ENCODE measurements at places on chromosomes 12 and 14.

DNA sequence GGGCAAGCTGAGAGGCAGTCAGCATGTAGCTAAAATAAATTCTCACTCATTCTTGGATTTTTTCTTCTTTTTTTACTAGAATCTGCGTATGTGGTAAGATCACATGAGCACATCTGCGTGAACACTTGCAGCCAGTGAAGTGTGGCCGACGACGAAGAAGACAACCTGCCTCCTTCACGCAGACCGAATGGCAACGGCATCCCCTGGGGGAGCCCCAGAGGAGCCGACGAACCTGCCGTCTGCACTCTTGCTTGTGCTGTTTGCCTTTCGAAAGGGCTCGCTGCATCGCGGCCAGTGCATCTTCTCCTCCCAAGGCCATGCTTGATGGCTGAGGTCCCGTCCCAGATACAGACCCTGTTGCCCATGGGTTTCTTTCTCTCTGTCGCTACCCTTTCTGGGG, 113.8 kb downstream of the KCNK10 start:
- no peak for DNase-seq

- no peak for DNase-seq
These were observed 32.6 kb upstream of the PLEKHG3 start for GRCh38 chr14:64671591-64671990.

DNA sequence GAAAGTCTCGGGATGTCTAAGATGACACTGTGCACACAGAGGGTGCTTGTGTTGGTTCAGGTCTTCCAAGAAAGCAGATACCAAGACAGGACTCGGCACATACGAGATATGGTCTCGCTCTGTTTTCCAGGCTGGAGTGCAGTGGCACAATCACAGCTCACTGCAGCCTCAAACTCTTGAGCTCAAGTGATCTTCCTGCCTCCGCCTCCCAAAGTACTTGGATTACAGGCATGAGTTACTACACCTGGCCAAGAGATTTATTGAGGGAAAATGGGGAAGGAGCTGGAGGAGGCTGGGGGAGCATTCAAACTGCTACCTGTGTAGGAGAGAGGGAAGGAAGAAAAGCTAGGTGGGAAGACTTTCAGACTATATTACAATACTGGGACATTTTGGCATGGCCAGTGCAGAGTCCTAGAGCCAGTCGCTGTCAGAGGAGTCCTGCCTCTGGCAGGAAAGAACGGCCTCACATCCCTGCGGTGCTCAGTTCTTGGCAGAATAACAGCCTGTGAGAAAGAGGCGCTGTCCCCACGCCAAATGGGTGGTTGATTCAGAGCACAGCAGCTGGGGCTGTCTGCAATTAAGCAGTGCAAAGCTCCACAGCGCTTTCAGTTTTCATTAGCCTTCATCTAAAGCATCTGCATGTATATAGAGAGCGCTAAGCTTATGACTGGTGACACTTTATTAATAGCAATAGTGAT, 18.3 kb downstream of the SLC17A8 start:
- no peak for DNase-seq

GRCh38 chr14:35571598-35571997, 37.6 kb downstream of the INSM2 start:
- no peak for DNase-seq

DNA sequence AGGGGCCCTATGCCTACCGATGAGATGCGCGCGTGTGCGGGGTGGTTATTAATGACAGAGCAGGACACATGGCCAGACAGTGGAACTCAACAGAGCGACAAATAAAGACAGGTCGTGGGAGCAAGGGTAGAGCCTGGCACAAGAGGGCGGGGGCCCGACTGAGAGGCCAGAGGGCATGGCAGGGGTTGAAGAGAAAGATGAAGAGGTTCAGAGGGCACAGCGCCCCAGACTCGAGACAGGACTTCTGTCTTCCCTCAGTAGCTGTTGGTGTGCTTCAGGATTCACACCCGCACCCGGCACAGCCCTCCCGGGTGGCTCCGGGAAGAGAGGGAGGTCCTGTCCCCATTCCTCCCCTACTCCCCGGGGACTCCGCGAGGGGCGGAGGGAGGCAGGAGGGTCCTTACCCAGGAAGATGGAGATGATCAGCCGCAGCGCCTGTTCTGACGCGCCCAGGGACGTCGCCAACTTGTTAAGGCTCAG, 366 bp downstream of the LPCAT3 start:
- DNase-seq = no peak

DNA sequence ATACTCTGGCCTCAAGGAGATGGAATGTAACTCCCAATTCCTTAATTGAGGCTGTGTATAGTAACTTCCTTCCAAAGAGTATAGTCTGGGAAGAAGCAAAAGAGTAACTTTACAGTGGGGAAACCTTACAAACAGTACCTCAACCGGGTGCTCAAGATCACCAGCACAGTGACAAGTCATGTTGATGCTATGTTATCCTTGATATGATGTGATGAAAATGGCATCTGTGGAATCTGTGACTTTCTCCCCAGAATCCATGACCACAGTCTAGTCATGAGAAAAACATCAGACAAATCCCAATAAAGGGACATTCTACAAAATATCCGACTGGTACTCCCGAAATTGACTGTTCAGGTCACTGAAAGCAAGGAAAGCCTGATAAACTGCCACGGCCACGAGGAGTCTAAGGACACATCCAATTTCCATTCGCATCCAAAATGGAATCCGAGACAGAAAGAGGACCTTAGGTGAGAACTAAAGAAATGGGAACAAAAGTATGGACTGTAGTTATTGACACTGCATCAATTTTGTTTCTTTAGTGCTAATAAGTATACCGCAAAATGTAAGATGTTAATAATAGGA, 97.3 kb upstream of the FRMD6 start:
- DNase-seq = no peak

- peak; percentile 67 for DNase-seq
These were observed 606 bp downstream of the CINP start for GRCh38 chr14:102362084-102362483.

DNA sequence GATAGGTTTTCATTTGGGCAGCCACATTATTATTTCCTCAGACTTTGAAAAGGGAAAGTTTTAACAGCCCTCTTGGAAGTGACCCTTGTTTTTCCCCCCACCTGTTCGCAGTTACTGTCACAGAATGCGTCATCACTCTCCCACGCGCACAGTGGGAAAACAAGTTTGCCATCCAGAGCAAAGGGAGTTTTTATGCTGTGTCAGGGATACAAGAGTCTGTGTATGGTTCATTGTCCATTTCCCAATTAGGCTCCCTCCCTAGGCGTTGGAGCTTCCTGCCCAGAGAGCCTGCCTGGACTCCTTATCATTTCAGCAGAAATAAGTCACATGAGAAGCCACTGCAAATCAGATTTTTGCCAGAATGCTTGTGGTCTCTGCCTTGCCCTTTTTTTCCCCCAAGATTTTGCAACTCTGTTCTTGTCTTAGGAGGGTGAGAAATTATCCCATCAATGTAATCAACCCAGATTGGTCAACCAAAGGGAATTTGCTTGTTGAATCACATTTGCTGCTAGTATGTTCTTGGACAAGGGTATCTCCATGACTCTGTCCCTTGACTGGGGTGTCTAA, 104.1 kb downstream of the IGF1 start:
- DNase-seq = no peak

DNA sequence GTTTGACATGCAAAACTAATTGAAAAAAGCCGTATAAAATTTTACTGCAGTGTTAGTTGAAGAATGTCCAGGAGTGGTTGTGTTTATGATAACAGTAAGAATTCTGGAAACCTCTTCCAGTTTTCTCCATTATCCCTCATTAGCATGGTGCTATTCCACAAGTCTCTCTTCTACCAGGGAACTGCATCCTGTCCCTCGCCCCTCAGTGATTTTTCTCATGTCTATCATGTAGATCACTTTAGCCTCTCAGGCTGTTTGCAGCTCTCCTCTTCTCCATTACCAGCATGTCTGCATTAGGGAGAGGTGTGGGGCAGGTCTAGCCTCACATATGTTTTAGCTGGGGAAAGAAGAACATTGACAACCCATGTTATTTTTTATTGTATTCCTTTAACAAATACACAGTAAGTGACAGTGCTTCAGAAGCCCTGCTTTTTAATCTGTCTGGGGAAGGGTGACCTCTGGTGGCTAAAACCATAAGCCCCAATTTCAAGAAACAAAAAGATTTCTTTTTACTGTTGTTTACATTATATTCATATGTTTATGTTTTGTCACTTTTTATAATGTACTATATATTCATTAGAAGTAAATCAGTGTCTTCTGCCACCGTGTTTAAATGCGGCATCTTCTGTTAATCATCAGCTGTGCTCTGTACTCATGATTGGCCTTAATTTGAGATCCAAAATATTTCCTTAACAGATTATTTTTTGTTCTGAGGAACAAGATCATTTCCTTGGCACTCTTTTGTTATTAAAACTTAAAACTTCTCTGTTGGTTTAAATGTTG, 70.7 kb downstream of the RASSF8 start:
- no peak for DNase-seq

- DNase-seq = no peak
These were observed 45.5 kb downstream of the DERA start for GRCh38 chr12:15956413-15957185.

- DNase-seq = no peak
These were observed 10.7 kb downstream of the JAG2 start for GRCh38 chr14:105157872-105158271.

- DNase-seq = no peak
These were observed 133.1 kb upstream of the CNOT2 start for GRCh38 chr12:70110085-70110484.

DNA sequence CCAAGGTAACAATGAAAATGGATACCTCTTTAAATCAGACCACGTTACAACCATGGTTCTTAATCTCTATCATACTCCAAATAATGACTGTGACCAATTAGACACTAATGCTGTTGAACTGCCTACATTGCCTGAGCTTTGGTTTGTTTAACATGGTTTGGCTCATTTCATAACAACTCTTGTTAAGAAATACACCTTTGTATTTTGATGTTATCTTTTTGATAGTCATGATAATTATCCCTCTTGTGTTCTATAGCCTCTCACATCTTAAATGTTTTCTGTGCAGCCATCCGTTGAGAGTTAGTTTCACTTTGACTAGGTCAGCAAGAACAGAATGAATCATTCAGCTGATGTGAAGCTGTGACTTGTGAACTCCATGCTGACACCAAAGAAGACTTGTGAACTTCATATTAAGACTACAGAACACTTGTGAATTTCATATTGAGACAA, 75.5 kb upstream of the RERGL start:
- no peak for DNase-seq

DNA sequence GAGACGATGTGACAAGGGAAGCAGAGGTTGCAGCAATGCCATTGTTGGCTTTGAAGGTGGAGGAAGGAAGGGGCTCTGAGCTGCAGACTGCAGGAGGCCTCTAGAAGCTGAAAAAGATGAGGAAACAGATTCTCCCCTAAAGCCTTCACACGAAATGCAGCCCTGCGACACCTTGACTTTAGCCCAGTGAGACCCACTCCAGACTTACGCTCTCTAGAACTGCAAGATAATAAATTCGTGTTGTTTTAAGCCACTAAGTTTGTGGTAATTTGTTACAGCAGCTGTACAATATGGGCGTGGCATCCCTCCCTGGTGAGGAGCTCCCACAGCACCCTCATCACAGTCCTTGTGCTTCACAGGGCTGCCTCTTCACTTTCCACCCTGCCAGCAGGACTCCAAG, 53.2 kb downstream of the GOLGA5 start:
- no peak for DNase-seq

- DNase-seq = no peak
These were observed 592.0 kb upstream of the LMO3 start for GRCh38 chr12:17197971-17198370.

GRCh38 chr14:91716999-91717398, 14.9 kb downstream of the CATSPERB start:
- no peak for DNase-seq

DNA sequence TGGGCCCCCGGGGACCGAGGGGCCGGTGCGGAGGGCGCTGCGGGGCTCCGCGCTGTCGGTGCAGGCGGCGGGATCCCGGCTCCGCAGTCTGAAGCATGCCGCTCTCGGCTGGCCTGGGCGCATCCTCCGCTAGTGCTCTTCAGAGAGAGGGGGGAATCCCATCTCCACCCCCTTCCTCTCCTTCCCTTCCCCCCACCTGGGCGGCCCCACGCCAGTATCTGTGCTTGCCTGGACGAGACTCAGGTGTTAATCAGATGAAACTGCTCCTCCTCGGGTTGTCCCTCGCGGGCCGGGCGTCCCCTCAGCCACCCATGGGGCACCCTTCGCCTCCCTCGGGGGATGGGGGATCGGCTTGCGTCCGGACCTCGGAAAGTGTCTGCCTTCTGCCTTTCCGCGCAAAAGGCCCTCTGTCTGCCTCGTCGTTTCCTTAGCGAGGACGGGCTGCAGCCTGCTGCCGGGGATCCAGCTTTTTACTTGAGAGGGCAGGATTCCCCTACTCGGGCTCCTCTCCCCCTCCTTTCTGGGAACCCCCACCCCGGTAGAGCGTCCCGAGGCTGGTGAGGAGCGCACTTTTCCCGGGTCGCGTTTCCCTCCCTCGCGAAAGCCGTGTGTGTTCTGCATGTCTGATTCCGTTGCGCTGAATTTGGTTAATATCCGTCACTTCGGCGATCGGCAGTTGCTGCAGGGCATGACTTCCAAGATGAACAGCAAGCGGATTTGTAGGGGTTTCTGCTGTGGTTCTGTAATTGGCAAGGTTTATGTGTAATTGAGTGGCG, 1.1 kb downstream of the GPHN start:
- peak; percentile 77 for DNase-seq

DNA sequence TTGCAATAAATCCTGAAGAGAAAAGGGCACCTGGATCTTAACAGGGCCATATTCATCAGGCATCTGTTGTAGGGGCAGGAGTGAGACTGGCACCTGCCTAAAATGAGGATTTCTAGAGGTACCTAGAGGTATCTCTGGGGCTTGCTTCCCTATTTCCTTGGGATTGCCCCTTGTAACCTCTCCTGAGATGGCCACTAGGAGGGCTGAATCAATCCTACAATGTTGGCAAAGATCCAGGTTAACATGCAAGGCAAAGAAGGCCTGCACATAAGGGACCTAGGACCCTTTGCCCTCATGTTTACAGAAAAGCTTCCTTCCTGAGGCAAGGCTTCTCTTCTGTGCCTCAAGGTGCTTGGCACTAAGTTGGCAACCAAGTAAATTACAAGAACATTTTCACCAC, 25.8 kb upstream of the CLEC4E start:
- DNase-seq = no peak

- no peak for DNase-seq
These were observed 24.2 kb upstream of the MMP17 start for GRCh38 chr12:131803961-131804521.

- no peak for DNase-seq
These were observed 145.3 kb downstream of the BCAT1 start for GRCh38 chr12:24803430-24804245.

DNA sequence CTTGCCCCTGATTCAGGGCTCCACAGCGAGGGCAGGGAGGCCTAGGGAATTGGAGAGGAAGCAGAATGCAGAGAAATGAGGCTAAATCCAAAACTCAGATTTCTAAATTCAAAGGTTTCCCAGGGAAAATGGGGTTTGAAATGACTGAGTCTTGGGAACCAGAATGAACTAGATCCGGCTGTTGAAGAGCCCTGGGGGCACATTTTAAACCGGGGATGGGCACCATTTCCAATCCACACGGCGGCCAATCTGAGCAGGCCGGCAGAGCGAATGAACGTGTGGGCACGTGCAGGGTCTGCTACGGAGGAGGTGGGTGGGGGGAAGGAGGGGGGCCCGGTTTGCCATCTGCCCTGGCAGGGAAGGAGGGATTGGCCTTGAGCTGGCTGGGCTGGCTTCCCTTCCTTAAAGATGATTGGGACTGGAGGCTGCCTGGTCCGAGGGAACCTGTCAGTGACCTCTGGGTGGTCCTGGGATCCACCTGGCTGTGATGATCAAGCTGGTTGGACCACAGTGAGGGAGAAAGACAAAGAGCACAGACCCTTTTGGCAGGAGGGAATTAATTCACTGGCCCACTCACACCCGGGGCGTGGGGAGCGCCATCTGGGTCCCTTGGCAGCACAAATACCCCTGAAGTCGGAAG, 161.0 kb downstream of the RBM19 start:
- DNase-seq = no peak

GRCh38 chr14:68408680-68409079, 384.2 kb downstream of the ZFP36L1 start:
- no peak for DNase-seq
